ENCODE measurements at places on chromosomes 4 and X.

DNA sequence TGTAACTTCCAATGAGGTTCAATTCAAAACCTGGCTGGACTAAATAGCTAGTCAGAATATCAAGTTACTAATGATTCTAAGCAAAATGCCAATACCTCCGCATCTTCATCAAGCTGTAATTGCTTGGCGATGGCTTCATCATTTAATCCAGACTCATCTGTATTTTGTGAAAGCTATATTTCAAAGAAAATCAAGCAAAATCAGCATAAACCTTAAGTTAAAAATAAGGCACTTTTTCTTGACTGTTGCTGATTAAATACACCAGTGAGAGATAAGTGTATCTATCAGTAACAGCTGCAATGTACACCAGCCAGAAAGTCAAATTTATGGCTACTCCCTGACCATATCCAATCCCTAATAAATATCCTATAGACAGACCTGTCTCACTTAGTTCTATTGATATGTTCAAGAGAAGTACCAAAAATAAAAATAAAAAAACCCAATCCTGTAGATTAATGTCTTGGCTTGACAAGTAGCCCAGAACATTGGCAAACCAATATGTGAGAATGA lies 39.6 kb downstream of the RFC1 start:
- no peak for DNase-seq

GRCh38 chrX:120797188-120797851 lies 78.3 kb downstream of the CT47B1 start:
- DNase-seq = no peak

- DNase-seq = no peak
Measured at GRCh38 chr4:99578714-99579113, 4.1 kb downstream of the MTTP start.

- no peak for DNase-seq
Measured at GRCh38 chr4:23734000-23734399, 155.8 kb downstream of the PPARGC1A start.

- no peak for DNase-seq
Measured at GRCh38 chr4:101418466-101418865, 71.1 kb upstream of the PPP3CA start.

GRCh38 chr4:109738104-109738872 lies 8.4 kb upstream of the PLA2G12A start:
- no peak for DNase-seq

DNA sequence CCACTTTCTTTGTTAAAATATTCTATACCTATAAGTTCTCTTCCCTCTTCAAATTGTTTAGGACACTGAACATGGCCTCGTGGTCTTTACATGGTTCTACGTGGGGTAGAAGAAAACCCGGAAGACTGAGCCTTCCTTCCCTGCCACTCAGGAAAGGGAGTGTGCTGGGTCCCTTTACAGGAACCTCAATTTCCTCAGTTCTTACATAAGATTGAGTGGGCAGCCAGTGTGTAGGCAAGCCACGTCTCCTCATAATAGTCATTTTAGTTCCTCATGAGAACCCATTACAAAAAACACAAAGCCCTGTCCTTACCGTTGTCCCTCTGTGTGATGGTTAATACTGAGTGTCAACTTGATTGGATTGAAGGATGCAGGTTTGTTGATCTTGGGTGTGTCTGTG lies 28.7 kb upstream of the SMIM10L2A start:
- DNase-seq = no peak

DNA sequence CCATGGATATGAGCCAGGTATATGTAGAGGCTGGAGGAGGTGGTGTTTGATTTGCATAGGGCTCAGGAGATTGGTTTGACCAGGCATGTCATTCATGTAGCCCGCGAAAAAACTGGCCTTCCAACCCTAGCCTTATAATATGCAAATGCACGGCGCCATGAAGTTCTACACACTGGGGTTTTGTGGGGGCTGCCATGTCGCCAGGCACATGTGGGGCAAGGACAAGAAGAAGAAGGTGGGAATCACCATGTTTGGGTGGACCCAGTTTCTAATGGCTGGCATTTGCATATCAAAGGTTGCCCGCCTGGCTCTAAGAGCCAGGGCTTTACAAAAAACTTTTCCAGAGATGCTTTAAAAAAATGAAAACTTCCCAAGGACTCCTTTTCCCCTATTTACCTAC lies 1251.0 kb downstream of the PCDH18 start:
- no peak for DNase-seq

- no peak for DNase-seq
Measured at GRCh38 chr4:39754309-39754708, 56.4 kb downstream of the UBE2K start.

DNA sequence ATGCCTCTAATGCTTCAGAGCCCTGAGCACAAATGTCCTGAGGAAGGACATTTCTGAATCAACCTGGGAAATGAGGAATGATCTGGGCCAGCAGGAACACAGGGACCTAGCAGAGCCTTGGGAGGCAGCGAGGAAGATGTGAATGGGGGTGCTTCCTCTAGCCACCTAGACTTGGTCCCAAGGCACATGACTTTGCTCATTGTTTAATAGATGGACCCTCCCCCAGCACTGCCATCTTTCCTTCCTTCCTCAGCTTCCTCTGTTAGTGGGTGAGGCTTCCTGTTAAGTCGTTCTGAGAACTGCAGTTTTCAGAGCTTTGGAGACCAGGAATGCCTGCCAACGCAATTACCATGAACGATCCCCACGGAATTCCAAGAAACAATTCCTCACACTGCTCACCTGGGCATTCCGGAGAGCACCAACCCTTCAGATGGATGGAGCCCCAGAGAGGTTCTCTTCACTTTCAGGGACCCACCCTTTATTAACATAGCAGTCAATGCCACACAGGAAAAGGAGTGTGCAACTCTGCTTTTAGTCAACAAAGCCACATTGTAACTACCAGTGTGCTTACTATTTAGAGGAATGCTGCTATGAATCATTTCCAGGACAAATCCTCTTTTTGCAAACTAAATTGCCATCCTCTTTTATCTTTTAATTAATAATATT lies 48.5 kb upstream of the STIM2 start:
- no peak for DNase-seq

- no peak for DNase-seq
Measured at GRCh38 chrX:8310409-8310808, 139.3 kb upstream of the VCX2 start.

GRCh38 chr4:184477201-184477999 lies 3.0 kb upstream of the IRF2 start:
- DNase-seq = no peak

GRCh38 chrX:13380211-13380610 lies 60.4 kb upstream of the ATXN3L start:
- no peak for DNase-seq

DNA sequence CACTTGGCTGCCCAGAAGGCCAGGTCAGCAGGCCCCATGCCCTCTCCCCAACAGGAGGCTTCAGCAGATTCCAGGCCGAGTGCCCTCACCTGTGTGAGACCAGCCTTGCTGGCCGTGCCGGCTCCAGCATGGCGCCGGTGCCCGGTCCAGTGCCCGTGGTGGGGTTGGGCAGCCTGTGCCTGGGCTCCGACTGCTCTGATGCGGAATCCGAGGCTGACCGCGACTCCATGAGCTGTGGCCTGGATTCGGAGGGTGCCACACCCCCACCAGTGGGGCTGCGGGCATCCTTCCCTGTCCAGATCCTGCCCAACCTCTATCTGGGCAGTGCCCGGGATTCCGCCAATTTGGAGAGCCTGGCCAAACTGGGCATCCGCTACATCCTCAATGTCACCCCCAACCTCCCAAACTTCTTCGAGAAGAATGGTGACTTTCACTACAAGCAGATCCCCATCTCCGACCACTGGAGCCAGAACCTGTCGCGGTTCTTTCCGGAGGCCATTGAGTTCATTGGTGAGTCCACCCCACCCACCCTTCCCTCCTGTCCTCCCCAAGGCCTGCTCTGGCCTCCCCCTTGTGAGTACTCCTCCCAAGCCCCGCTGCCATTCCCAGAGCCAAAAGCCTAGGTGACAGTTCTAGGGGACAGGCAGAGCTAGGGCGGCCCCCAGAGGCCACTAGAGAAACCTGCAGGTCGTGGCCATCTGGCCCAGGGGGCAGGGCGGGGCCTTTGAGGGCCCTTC lies 2.3 kb downstream of the DUSP9 start:
- DNase-seq = no peak

GRCh38 chr4:16289897-16290554 lies 63.8 kb upstream of the TAPT1 start:
- no peak for DNase-seq

- no peak for DNase-seq
Measured at GRCh38 chr4:174154215-174154854, 129.1 kb downstream of the FBXO8 start.

GRCh38 chr4:83830138-83830888 lies 294.4 kb downstream of the GPAT3 start:
- DNase-seq = no peak

DNA sequence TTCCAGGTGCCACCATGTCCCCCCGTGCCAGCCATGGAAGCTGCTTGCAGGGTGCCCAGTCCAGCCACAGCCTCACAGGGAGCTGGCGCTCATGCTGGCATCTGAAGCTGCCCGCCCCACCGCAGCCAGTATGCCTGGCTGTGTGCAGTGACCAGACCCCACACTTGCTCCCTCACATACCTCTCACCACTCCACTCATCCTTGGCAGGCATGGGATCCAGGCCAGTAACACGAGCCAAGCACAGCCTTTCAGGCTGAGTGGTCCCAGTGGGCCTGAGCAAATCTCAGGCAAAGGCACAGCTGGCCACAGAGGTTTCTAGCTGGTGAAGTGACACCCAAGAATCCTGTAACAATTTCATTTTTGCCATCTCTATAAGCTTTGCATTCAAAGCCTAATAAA lies 48.4 kb upstream of the SEC24B start:
- no peak for DNase-seq

DNA sequence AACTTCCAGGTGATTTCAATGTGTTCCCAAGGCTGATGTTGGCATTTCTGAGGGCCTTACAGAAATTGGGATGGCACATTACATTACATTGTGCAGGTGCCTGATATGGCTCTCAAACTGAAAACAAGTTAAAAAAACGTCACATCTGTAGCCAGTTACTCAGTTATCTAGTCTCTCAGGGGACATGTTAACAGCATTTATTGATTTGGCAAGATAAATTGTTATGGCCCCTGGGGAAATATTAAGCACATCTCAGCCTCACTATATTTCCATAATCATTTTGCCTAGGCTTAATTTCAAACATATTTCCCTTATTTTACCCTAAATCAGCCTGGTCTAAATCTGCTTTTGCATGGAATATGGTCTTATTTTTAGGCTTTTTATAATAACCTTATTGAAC lies 290.0 kb downstream of the IL15 start:
- DNase-seq = no peak

- DNase-seq = no peak
Measured at GRCh38 chr4:113564493-113564892, 197.0 kb downstream of the CAMK2D start.

DNA sequence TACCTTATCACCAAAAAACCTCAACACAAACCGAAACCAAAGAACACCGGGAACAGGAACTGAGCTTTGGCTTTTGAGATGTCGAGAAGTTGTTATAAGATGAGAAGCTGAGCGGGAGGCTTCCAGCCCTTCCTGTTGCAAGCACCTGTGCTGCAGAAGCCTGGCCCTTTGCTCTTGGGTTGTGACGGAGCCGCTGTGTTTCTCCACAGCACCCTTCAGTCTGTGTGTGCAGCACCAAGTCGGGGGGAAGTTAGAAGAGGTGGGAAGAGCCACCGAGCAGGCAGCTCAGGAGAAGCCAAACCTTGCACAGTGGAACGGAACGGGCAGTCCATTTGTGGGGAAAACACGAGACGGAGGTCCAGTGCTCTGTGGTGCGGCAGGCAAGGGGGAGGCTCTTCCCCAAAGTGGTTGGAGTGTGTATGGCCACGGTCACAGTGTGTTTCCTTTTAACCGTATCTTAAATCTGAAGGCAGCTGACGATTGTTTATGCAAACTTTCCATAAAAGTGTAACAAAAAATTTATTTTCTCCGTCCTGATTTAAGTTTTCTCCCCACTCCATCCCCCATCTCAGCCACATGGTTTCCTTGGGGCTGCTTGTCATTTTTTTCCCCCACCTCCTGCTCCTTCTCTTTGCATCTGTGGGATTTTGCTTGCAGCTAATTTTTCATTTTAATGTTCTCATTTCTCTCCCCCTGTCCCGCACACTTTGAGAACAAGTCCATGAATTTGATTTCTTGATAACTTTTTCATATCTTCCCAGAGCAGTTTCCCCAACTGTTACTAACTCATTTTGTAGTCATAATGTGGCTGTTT lies 123.7 kb downstream of the STOX2 start:
- no peak for DNase-seq

- no peak for DNase-seq
Measured at GRCh38 chrX:136354201-136354600, 53.4 kb downstream of the ADGRG4 start.

- no peak for DNase-seq
Measured at GRCh38 chrX:153681175-153681574, 6.6 kb upstream of the SLC6A8 start.

DNA sequence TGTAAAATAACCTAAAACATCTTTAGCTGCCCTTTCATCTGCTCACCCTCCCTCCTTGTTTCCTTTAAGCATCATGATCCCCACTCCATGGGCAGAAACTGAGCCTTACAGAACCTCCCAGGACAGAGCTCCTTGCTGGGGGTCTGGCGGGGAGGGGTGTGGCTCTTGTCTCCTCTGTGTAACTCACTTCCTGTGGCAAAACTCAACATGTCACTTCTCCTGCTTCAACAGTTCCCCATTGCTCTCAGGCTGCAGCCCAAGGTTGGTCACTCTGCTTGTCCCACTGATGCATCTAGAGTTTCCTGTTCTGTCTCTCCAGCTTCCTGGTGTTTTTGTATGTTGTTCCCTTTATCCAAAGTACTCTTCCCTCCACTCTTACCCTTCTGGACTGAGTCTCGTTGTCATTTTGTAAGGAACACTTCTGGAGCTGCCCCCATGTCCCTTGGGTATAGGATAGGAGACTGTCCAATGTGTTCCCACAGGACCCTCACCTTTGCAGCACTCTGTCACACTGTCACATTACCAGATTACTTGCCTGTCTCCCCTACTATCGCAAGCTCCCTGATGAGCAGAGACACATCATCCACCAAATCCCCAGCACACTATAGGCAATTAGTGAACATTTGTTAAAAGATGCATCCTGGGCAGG lies 19.6 kb downstream of the TMEM31 start:
- no peak for DNase-seq

DNA sequence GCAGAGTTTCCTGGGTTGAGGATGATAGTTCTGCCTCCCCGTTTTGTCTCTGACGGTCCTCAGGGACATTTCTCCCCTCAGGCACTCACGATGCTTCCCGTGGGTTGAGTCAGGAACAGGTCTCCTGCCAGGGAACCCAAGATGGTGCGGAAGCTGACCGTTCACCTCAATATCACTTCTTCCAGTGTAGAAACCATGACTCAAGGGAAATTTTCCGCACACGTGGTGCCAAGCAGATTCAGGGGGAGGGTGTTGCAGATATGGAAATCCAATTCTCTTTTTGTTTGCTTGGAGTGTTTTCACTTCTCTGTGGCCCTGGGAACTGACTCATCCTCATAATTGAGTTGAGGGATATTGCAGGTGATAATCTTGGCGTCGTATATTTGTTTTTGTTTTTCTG lies 46.7 kb downstream of the CXorf49B start:
- no peak for DNase-seq

- DNase-seq = no peak
Measured at GRCh38 chr4:110742143-110742542, 119.3 kb upstream of the PITX2 start.
